ENCODE measurements at places on chromosomes 5 and 9.

DNA sequence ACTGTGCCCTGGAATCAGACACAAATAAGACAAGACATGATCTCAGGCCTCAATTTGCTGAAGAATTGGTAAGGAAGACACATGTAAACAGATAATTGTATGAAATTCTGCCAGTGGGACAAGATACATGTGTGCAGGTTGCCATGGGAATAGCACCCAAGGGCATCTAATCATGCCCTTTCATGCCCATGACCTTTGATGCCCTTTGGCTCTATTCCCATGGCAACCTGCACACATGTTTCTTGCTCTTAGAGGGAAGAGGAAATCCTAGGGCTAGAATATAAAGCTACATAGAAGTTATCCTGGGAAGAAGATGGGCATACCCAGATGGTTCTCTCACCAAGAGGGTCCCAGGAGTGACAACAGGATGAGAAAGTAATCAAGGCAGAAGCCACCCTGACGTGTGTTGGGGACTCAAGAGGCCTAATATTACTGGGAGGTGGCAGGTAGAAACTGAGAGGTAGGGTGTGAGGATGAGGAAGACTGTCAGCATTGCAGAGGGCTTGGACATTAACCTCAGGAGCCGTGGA is 34.4 kb downstream of the P4HA2 start:
- no peak for DNase-seq

- no peak for DNase-seq
Measured at GRCh38 chr5:132674671-132675506, 1.1 kb downstream of the IL4 start.

- peak; percentile 66 for DNase-seq
Measured at GRCh38 chr9:33229359-33230114, 10.4 kb upstream of the SPINK4 start.

DNA sequence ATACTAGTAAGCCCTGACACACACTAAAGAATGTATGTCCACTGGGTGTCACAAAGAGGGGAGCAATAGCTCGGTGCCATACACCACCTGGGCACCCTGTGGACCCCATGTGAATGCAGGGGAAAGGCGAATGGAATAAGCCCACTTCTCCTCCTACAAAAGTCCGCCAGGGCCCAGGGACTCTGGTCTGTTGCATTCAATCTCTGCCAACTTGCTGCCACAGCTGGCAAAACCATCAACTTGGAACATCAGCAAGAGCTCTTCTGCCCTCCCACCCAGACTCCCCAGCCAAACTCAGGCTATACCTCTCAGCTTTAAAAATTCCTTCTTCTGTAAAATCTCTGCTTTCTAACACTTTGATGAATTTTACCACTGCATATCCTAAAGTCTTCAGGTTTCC is 54.5 kb downstream of the PFDN1 start:
- no peak for DNase-seq

DNA sequence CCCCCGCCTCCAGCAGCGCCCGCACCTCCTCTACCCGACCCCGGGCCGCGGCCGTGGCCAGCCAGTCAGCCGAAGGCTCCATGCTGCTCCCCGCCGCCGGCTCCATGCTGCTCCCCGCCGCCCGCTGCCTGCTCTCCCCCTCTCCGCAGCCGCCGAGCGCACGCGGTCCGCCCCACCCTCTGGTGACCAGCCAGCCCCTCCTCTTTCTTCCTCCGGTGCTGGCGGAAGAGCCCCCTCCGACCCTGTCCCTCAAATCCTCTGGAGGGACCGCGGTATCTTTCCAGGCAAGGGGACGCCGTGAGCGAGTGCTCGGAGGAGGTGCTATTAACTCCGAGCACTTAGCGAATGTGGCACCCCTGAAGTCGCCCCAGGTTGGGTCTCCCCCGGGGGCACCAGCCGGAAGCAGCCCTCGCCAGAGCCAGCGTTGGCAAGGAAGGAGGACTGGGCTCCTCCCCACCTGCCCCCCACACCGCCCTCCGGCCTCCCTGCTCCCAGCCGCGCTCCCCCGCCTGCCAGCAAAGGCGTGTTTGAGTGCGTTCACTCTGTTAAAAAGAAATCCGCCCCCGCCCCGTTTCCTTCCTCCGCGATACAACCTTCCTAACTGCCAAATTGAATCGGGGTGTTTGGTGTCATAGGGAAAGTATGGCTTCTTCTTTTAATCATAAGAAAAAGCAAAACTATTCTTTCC is 19.3 kb downstream of the CDKN2A start:
- peak; percentile 60 for DNase-seq

- no peak for DNase-seq
Measured at GRCh38 chr5:98016771-98017170, 756.7 kb upstream of the RGMB start.

DNA sequence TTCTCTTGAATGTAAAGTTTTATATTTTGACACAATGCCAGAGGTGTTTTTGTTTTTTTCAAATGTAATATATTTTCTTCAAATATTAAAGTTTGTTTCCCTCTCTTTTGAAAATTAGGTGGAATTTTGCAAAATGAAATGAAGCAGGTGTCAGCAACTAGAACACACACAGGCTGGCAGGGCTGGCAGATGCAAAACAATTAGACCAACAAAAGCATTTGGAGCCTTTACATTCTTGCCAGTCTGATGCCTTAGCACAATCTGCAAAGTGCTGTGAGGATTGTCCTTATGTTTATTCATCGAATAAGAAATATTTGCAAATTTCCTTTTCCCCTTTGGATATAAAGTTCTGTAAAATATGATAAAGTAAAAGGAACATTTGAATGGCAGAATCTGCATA is 1063.9 kb downstream of the CDH9 start:
- no peak for DNase-seq

GRCh38 chr5:151719228-151720000 is 32.7 kb upstream of the SPARC start:
- no peak for DNase-seq

DNA sequence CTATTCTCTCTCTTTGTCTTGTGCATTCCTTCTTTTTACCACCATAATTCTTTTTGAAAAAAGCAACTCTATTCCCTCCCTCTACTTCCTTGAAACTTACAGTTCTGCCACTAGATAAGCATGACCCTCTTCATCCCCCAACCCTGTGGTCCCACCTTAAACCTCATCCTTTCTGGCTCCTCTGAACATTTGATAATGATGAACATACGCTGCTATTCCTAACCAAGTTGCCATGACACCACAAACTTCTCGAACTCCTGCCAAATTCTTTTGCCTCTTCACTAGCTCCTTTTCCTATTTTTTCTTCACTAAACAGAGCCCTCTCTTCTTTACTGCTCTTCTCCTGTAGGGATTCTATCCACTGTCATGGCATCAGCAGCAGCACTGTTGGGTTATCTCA is 57.1 kb downstream of the MOCS2 start:
- DNase-seq: no peak

GRCh38 chr5:16936989-16937438 is 926 bp upstream of the MYO10 start:
- DNase-seq: no peak

DNA sequence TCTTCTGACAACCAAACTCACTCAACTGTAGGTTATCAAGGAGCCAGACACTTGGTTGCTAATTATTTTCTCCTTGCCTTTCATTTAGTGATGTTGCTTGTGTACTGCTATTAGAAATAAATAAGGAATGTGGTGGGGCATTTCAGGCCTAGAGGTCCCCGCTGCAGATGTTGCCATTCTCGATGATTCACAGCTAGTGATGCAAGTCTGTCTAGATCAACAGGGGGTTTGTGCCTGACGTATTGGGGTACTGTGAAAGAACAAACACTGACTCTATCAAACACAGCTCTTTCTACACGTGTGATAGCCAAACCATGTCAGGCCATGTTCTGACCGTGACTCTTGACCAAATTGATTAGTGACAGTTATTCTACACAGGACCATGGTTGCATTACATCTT is 144.7 kb downstream of the OSTF1 start:
- DNase-seq: no peak

- DNase-seq: no peak
Measured at GRCh38 chr9:90915693-90916092, 114.1 kb downstream of the SYK start.

- DNase-seq: no peak
Measured at GRCh38 chr5:57529864-57530263, 47.3 kb upstream of the ACTBL2 start.

DNA sequence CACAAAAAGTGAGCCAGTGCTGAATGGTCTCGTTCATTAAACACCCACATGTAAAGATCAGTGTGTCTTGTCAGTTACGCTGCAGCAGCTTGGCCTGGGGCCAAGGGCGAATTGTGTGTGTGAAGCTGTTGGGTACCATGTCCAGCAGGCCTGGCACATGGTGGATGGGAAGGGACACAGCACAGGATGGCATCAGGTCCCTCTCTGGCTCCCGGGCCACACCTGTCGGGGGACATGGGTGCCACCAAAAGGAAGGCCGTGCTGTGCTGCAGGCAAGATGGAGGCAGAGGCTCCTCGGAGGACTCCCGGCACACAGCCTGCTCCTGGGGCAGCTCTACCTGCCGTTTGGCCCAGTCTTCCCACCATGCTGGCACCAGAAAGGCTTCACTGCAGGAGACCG is 32.0 kb downstream of the NKD2 start:
- no peak for DNase-seq

DNA sequence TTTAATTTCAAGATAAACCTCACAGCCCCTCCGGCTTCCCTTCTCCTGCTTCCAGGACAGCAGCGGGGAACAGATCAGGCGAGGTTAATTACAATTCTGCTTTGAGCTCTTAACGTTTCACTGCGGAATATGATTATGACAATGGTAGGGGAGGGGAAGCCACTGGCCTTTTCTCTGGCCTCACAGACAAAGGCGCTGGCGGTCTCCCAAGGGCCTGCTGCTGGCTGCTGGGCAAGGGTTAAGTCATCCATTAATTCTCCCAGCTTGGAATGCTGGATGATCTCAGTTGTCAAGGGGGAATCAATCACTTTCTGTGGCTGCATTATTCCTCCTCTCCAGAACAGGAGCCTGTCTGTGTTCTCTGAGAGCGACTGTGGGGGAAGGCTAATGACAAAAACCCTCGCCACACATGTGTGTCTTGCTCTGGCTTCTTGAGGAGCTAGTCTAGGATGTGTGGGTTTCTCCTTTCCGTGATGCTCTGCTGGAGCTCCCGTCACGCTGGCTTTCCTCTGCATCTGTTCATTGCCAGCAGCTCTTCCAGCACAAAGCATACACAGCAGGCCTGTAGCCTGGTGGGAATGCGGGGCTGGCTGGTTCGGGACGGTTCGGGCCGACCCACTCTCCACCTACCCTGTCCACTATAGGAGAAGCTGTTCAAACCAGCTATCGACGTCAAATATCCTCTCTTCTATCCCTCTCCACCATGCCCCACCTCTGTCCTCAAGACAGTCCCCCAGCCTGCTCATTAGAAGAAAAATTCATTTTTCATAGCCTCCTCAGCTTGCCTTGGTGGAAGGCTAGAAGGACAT is 82.8 kb downstream of the DCP2 start:
- DNase-seq: no peak

- DNase-seq: no peak
Measured at GRCh38 chr5:10973316-10973715, 212.3 kb upstream of the DAP start.

DNA sequence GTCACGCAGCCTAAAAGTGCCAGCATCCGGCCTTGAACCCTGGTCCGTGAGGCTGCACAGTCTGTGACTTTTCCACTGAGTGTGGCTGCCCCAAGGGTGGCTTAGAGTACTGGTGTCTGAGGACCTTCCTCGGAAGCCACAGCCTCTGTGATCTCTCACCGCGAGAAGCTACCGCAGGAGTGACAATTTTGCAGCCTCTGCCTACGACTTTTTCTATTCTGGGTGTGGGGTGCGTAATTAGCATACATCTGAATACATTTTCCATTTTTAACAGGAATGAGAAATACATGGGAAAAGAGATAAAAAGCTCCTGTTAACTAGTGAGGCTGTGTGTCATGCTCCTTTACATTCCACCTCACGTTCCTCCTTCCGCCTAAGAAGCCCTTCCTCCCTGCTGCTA is 48.3 kb upstream of the HRH2 start:
- no peak for DNase-seq

DNA sequence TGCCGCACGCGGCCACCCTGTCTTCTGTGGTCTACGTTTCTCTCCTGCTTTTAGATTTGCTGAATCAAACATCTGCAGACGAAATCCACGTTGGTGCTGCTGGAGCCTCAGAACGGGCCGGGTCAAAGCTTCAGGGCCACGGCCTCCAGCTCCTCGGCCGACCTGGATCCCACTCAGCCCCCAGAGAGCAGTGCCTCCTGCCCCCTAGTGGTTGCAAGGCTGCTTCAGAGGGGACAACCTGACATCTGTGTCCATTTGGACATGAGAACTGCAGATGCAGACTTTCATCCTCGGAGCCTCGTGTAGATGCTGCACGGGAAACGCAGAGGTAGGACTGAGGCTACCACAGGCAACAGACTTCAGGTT is 23.0 kb upstream of the SLC6A3 start:
- DNase-seq: no peak

DNA sequence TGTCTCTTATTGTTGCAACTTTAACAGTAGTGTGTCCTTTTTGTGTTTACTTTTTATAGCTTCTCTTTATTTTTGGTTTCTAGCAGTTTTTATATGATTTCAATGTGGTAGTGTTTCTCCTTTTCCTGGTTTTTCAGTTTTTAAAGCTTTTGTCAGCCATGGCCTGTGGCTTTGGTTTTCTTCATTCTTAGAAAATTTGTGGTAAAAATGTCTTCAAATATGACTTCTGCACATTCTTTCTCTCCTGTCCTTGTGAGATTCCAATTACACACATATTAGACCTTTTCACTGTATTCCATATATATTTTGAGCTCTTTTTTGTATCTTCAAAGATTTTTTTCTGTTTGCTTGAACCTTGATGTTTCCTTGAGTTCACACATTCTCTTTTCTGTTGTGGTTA is 180.5 kb downstream of the CNTLN start:
- DNase-seq: no peak

DNA sequence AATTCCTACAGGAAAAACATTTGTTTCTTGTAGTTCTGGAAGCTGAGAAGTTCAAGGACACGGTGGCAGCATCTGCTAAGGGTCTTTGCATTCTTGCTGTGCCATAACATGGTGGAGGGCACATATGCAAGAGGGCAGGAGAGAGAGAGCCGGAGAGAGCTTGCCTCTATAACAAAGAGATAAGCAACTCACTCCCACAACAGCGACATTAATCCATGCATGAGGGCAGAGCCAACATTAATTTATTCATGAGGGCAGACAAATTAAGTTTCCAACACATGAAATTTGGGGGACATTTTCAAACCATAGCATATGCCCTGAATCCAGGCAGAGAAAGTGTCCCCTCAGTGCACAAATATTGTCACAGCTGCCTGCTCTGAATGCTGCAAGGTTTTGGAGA is 4.4 kb upstream of the GTF3C5 start:
- DNase-seq: no peak

GRCh38 chr5:32163785-32164184 is 10.3 kb downstream of the GOLPH3 start:
- no peak for DNase-seq

DNA sequence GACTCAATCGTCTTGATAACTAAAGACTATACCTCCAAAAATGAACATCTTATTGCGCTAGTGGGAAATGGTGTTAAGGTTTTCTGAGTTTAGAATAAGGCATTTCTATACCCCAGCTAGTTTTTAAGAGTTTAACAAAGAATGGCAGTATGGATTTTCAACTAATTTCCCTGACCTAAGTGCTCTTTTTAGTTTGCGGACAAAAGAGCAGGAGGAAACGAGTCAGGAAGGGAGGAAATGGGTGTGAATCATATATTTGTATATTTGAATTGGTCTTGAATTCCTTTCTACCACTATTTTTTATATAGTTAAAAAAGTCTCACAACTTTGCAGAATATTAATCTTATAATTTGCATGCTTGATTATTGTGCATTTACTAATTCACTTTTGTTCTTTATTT is 516.3 kb upstream of the ZNF608 start:
- no peak for DNase-seq

- DNase-seq: no peak
Measured at GRCh38 chr5:10229306-10230048, 20.2 kb downstream of the ATPSCKMT start.

GRCh38 chr5:156623381-156624040 is 226.6 kb upstream of the PPP1R2B start:
- no peak for DNase-seq

All from NCI-H2081 treated with DMSO at 0.1 percent for 48 hours (cell line).